ENCODE measurements at places on chromosomes 1 and 21.

- no peak for DNase-seq
These were observed 101.2 kb downstream of the LAMC2 start for GRCh38 chr1:183287191-183287675.

- DNase-seq = no peak
These were observed 123.9 kb downstream of the NRDC start for GRCh38 chr1:51754666-51755065.

DNA sequence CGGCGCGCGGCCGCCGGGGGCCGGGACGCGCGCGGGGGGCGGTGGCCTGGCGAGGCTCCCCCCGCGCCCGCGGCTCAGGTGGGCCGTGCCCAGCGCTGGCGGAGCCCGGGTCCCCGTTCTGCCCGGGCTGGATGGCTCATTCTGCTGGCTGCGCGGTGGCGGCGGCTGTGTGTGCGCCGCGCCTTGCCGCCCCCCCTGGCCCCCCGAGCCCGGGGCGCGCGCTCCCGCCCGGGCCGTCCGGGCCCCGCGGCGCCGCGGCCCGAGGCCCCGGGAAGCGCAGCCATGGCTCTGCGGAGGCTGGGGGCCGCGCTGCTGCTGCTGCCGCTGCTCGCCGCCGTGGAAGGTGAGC, at the start of gene EPHB2:
Gene EPHB2, plus strand, starts transcription at position 139 of the 349 bp plus-strand sequence. Its CDS starts 144 bp downstream, at position 283.
- no peak for DNase-seq

- no peak for DNase-seq
These were observed 10.9 kb upstream of the ATAD3B start for GRCh38 chr1:1460540-1461130.

GRCh38 chr1:152449661-152450060, 35.6 kb upstream of the CRNN start:
- no peak for DNase-seq

- DNase-seq = peak; percentile 29
These were observed 2084.5 kb downstream of the MRPL39 start for GRCh38 chr21:23522751-23523150.

DNA sequence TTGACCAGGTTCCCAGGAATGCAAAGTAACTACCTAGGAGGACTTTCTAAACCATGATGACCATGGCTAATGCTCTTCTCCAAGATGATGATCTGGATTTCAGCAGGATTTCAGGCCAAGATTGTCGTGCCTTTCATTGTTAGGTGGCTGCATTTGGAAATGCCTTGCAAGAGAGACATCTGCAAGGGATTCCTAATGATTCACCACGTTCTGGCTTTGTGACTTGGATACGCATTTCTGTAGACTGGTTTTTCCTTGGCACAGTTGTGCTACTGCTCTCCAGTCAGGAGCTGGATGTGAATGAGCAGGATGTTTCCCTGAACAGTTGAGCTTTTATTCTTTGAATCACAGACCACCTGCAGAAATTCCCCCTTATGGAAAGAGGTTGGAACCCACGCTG, 212.4 kb downstream of the BACH1 start:
- no peak for DNase-seq

DNA sequence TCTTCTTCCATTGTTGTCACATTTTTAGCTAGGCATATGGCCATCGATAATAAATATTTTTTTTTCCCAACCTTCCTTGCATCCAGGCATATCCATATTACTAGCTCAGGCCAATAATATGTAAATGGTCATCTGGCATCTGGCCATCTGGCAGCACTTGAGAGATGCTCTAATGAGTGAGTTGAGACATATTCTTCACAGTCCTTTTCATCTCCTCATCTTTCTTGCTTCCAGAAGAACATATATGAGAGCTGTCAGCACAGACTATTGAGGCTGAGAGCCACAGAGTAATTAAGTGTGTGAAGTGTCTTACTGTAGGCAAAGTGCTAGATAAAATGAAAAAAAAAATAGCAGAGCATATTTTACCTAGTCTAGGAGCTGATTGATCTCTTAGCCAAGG, 628.4 kb upstream of the TMPRSS15 start:
- no peak for DNase-seq

DNA sequence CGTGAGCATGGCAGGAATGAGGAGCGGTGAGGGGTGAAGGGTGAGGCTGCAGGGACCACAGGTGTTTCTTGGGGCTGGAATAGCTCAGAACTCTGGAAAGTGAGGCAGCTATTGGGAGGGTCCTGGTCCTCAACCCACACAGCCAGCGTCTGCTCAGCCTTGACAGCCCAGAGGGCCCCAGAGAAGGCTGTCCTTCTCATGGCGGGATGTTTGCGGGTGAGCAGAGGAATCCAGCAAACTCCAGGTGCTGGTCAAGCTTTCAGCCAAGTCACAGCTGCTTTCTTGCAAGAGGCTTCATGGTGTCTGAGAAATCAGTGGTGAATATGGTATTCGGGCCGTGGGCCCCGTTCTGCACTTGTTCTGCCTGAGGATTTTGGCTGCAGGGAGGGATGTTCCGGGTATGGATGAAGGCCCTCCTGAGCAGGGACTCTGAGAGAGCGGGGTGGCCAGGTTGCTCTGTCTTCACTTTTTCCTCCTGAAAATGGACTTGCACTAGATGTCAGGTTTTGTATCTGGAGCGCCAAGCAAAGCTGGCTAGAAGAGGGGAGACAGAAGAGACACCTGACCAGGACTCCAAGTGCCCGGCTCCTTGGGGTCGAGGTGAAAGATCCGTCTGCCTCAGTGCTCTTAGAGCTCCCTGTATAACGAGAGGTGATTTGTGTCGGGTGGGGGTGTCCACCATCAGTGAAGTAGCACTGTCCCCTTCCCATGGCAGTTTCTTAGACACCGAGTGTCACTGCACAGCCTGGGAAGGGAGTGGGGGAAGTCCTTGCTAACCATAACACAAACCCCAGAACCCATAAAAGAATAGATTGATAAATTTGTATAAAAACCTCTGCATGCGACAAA, 139.9 kb downstream of the PEX14 start:
- DNase-seq = no peak

GRCh38 chr1:53949023-53949990, 3.2 kb downstream of the LRRC42 start:
- peak; percentile 68 for DNase-seq

DNA sequence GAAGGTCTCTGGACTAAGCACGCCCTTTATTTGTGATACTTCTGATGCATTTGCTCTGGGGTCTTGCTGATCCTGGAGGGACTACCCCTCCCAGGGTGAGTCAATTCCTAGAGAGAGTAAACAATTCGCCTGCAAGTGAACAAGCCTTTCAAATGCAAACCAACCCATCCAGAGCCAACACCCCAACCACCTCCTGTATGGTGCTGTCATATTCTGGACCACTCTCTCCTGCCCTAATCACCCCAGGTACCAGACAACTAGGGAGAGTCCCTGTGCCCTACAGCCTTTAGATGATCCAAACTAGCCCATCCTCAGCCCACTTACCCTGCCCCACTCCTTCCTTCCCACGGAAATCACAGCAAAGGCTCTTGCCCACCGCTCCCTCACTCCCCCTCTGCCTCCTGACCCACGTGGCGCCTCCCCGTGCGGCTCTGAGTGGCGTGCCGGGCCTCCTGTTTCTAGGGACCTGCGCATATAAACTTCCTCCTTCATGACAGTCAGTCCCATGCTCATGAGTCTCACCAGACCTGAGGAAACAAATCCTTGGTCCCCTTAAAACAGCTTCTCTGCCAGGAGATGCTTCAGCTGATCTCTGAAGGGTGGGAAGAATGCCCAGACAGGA, 37.2 kb downstream of the ACTA1 start:
- DNase-seq = no peak

- no peak for DNase-seq
These were observed 27.9 kb downstream of the RIMS3 start for GRCh38 chr1:40637470-40638007.

- peak; percentile 11 for DNase-seq
These were observed 95.4 kb upstream of the USP24 start for GRCh38 chr1:55310505-55310971.

DNA sequence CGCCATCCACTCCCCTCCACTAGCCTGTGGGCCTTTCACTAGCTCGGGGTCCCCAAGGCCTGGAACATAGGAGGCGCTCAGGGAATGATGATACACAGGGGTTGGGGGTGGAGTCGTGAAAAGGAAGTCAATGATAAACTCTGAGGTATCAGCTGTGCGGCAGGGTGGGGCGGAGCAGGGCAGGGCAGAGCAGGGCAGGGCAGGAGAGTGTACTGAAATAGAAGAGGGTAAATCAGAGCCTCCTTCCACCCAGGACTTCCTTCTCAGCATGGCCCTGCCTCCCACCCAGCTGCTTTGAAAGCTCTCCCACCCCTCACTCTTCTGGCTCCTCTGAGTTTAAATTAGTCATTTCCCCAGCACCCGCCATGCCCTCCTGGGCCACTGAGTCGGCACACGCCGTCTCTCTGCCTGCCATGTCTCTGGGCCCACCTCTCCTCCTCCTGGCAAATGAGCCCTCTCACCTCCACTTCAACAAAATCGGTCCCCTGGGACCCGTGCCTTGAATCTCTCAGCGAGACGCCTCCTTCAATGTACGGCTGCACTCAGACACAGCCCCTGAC, 16.9 kb downstream of the CAPZB start:
- peak; percentile 83 for DNase-seq

- peak; percentile 34 for DNase-seq
These were observed 519 bp downstream of the FNBP1L start for GRCh38 chr1:93448292-93448982.

GRCh38 chr1:230540421-230541155, 101.7 kb upstream of the COG2 start:
- no peak for DNase-seq
